ENCODE measurements at places on chromosomes 12 and 14. TPM values are rescaled to one million over a fixed set of nuclear protein-coding genes. Genes with fewer than 3 reads are reported as not detected.

DNA sequence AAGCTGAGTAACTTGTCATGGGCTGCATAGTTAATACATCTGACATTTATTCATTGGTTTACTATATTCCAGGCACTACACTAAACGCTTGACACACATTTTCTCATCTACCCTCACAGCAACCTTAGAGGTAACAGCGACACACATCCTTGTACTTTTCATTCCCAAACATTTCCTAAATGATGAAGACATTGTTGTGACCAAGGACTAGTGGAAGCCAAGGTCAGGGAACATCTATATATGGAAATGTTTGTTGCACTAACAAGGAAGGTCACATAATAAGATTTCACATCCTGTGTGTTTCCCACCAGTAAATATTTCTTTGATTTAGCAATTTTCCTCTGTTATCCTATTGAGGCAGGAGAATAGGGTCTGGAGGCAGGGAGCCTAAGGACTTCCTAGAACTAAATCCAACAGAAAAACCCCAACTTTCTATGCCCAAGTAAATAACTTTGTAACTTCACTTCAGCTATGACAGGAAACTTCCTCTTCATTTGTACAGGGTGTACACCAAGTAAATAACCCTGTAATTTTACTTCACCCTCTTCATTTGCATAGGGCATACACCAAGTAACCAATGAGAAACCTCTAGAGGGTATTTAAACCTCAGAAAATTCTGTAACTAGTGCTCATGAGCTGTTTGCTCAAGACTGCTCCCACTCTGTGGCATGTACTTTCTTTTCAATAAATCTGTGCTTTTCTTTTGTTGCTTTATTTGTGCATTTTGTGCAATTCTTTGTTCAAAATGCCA, 48.4 kb downstream of the ZNF641 start:
- no peak for DNase-seq
- H3K27ac ChIP-seq: no peak overlapping the region
- H3K4me1 ChIP-seq: no peaks in the 10 kb centered on the region
- H3K4me3 ChIP-seq: no peak overlapping the region
- H3K36me3 ChIP-seq: no peaks in the 10 kb centered on the region
- H3K27me3 ChIP-seq: no peaks in the 10 kb centered on the region

DNA sequence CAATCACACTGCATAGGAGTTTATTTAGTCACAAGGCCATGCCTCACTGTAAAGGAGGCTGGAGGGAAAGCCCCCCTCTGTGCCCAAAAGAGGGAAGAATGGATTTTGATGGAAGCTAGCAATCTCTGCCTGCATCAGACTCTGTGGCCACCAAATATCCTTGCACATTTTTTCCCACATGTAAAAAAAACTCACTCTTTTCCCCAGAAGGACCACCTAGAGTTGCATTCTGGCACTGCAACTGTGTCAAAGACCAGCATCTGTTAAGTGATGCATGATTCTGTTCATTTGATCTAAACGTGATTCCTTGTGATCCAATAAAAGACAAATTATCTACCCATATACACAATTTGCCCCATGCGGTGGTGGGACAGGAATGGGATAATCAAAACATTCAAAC, 8.0 kb downstream of the RHOJ start:
- H3K4me3 ChIP-seq: no peak overlapping the region
- H3K4me1 ChIP-seq: no peaks in the 10 kb centered on the region
- H3K27ac ChIP-seq: no peak overlapping the region
- H3K27me3 ChIP-seq: no peaks in the 10 kb centered on the region
- no peaks in the 10 kb centered on the region for H3K36me3 ChIP-seq

GRCh38 chr14:95222151-95222631, 64.9 kb upstream of the DICER1 start:
- H3K4me3 ChIP-seq: no peak overlapping the region
- H3K36me3 ChIP-seq: no peaks in the 10 kb centered on the region
- H3K27me3 ChIP-seq: no peaks in the 10 kb centered on the region
- DNase-seq: no peak
- H3K27ac ChIP-seq: no peak overlapping the region

DNA sequence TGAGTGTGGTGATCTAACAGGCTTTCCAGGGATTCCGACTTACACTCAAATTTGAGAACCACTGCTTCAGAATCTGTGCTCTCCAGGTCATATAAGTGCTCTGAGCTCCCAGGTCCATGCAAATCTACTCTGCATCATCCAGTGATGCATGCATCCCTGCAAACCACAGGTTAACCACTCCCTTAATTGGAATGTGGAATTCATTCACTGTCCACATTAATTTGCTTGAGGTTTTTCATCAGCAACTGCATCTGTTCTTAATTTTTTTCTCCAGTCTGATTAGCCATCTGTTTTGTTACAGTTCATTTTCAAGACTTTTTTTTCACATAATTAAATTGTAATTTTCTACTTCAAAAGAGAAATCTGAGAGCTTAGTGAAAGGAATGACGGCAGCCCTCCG, 43.4 kb upstream of the RIN3 start:
- no peak overlapping the region for H3K4me3 ChIP-seq
- peaks cover 5% of the 10 kb centered on the region for H3K4me1 ChIP-seq
- DNase-seq: no peak
- H3K36me3 ChIP-seq: peaks cover 1% of the 10 kb centered on the region
- no peak overlapping the region for H3K27ac ChIP-seq

DNA sequence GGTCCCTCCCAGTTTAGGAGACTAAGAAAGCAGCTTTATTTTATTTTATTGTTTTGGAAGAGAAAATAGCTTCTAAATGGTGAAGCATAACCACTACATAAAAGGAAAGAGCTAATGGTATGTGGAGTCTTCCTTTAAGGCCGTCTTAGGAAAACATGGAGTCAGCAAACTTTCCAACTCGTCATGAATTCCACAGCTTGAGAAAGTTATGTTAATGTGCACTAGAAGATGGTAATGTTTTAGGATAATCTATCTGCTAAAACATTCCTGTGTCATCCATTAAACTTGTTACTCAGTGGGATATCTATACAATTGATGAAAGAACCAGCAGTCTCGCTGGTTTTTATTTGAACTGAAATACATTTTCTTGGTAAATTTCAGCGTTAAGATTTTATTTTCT, 448.4 kb upstream of the SEL1L start:
- H3K27me3 ChIP-seq: no peaks in the 10 kb centered on the region
- H3K4me3 ChIP-seq: no peak overlapping the region
- no peak for DNase-seq
- no peaks in the 10 kb centered on the region for H3K4me1 ChIP-seq
- H3K36me3 ChIP-seq: no peaks in the 10 kb centered on the region

- H3K4me3 ChIP-seq: no peak overlapping the region
- peaks cover 5% of the 10 kb centered on the region for H3K4me1 ChIP-seq
- no peak for DNase-seq
- H3K27ac ChIP-seq: no peak overlapping the region
- no peaks in the 10 kb centered on the region for H3K27me3 ChIP-seq
Observed at GRCh38 chr14:29672831-29673230, 254.8 kb downstream of the PRKD1 start.

GRCh38 chr14:32984241-32984930, 45.7 kb downstream of the NPAS3 start:
- no peaks in the 10 kb centered on the region for H3K4me1 ChIP-seq
- no peak for DNase-seq
- H3K36me3 ChIP-seq: no peaks in the 10 kb centered on the region
- H3K27me3 ChIP-seq: no peaks in the 10 kb centered on the region

GRCh38 chr12:42125388-42125767, 19.3 kb downstream of the GXYLT1 start:
- H3K27ac ChIP-seq: no peak overlapping the region
- no peak overlapping the region for H3K4me3 ChIP-seq
- H3K27me3 ChIP-seq: no peaks in the 10 kb centered on the region
- no peaks in the 10 kb centered on the region for H3K36me3 ChIP-seq

GRCh38 chr14:89452281-89452680, 35.2 kb upstream of the FOXN3 start:
- H3K27ac ChIP-seq: no peak overlapping the region
- H3K4me3 ChIP-seq: no peak overlapping the region
- no peaks in the 10 kb centered on the region for H3K36me3 ChIP-seq

DNA sequence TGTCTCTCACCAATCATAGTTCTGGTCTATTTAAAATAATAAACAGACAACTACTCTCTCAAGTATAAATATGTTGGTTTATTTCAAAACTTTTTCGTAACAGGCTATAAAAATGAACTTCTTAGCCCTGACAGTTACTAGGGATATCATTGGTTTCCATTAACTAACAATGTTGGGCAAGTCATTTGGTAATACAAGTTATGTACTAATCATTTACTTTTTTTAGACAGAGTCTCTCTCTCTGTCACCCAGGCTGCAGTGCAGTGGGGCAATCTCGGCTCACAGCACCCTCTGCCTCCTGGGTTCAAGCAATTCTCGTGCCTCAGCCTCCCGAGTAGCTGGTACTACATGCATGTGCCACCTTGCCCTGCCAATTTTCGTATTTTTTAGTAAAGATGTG, 14.6 kb upstream of the KANSL2 start:
- H3K4me1 ChIP-seq: peaks cover 2% of the 10 kb centered on the region
- H3K27ac ChIP-seq: no peak overlapping the region
- DNase-seq: no peak
- H3K4me3 ChIP-seq: no peak overlapping the region
- H3K27me3 ChIP-seq: no peaks in the 10 kb centered on the region

- H3K27ac ChIP-seq: no peak overlapping the region
- H3K4me1 ChIP-seq: peaks cover 4% of the 10 kb centered on the region
- H3K36me3 ChIP-seq: no peaks in the 10 kb centered on the region
- DNase-seq: no peak
- no peak overlapping the region for H3K4me3 ChIP-seq
- no peaks in the 10 kb centered on the region for H3K27me3 ChIP-seq
Observed at GRCh38 chr14:71361874-71362273, 454.6 kb downstream of the PCNX1 start.

GRCh38 chr12:54373649-54374561, 9.6 kb upstream of the GPR84 start:
- DNase-seq: no peak
- H3K27me3 ChIP-seq: no peaks in the 10 kb centered on the region
- H3K27ac ChIP-seq: no peak overlapping the region
- H3K4me3 ChIP-seq: no peak overlapping the region
- no peaks in the 10 kb centered on the region for H3K4me1 ChIP-seq
- no peaks in the 10 kb centered on the region for H3K36me3 ChIP-seq

- no peak for DNase-seq
- H3K4me3 ChIP-seq: no peak overlapping the region
- no peaks in the 10 kb centered on the region for H3K27me3 ChIP-seq
Observed at GRCh38 chr12:12582193-12582881, 19.7 kb upstream of the DUSP16 start.

DNA sequence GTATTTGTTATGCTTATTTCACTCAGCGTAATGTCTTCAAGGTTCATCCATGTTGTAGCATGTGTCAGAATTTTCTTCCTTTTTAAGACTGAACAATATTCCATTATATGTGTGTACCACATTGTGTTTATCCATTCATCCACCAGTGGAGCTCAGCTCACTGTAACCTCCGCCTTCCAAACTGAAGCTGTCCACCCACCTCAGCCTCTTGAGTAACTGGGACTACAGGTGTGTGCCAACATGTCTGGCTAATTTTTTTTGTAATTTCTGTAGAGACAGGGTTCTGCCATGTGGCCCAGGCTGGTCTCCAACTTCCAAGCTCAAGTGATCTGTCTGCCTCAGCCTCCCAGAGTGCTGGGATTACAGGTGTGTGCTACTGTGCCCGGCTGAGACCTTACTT, 21.1 kb downstream of the CCDC77 start:
- no peak for DNase-seq
- H3K4me1 ChIP-seq: no peaks in the 10 kb centered on the region
- H3K27ac ChIP-seq: no peak overlapping the region

DNA sequence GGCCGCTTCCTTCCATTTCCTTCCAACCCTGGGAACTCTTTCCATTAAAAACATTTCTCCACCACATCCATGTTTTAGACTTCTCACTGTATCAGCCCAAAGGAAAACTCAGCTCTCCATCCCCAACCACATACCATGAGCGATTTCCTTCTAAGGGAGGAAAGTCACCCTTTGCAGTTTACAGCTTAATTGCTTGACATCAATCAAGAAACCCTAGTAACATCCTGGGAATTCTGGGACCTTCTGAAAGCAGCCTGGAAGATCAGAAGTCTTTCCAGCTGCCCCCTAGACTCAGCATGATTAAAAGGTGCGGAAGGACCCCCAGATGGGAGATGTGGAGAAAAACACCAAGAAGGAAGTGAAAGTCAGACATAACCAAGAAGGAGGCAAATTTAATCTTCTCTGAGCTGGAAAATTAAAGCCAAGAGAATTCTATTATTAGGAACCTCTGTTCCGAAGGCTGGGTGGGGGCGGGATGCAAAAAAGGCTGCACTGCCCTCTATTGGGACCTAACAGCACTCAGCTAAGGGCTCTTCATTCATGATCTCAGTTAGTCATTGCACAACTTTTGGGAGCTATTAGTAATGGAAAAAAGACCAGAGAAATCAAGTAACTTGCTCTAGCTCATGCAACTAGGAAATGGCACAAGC, 73.3 kb upstream of the PLXNC1 start:
- H3K27me3 ChIP-seq: no peaks in the 10 kb centered on the region
- H3K4me3 ChIP-seq: peak overlapping the region; percentile 54
- H3K4me1 ChIP-seq: peaks cover 8% of the 10 kb centered on the region
- H3K36me3 ChIP-seq: no peaks in the 10 kb centered on the region

- H3K36me3 ChIP-seq: no peaks in the 10 kb centered on the region
- H3K27ac ChIP-seq: no peak overlapping the region
Observed at GRCh38 chr12:58801986-58802385, 118.3 kb downstream of the LRIG3 start.

GRCh38 chr12:2360630-2361170, 307.9 kb downstream of the CACNA1C start:
- H3K4me1 ChIP-seq: peaks cover 2% of the 10 kb centered on the region
- H3K27ac ChIP-seq: no peak overlapping the region
- H3K27me3 ChIP-seq: no peaks in the 10 kb centered on the region
- H3K36me3 ChIP-seq: no peaks in the 10 kb centered on the region

- peak overlapping the region; percentile 54 for H3K4me3 ChIP-seq
- H3K27ac ChIP-seq: no peak overlapping the region
- peak; percentile 91 for DNase-seq
- no peaks in the 10 kb centered on the region for H3K36me3 ChIP-seq
- H3K27me3 ChIP-seq: no peaks in the 10 kb centered on the region
Observed at GRCh38 chr12:54370171-54370730, 6.0 kb upstream of the GPR84 start.

- no peak for DNase-seq
- no peaks in the 10 kb centered on the region for H3K4me1 ChIP-seq
- no peaks in the 10 kb centered on the region for H3K27me3 ChIP-seq
- no peak overlapping the region for H3K27ac ChIP-seq
- H3K36me3 ChIP-seq: no peaks in the 10 kb centered on the region
- H3K4me3 ChIP-seq: no peak overlapping the region
Observed at GRCh38 chr12:121167232-121167820, 34.6 kb downstream of the P2RX7 start.

GRCh38 chr14:36935976-36936678, 236.3 kb downstream of the SLC25A21 start:
- H3K27ac ChIP-seq: no peak overlapping the region
- no peak overlapping the region for H3K4me3 ChIP-seq
- H3K4me1 ChIP-seq: no peaks in the 10 kb centered on the region
- no peaks in the 10 kb centered on the region for H3K36me3 ChIP-seq
- H3K27me3 ChIP-seq: peaks cover 2% of the 10 kb centered on the region

- H3K27me3 ChIP-seq: no peaks in the 10 kb centered on the region
- no peak overlapping the region for H3K27ac ChIP-seq
- no peak for DNase-seq
- no peaks in the 10 kb centered on the region for H3K4me1 ChIP-seq
- H3K4me3 ChIP-seq: no peak overlapping the region
Observed at GRCh38 chr14:21101802-21102413, 1.0 kb downstream of the TMEM253 start.

Gene MUCL1
- not detected for total RNA-seq

Gene B4GALNT3
- 29.9 TPM for total RNA-seq

Gene PLD4
- total RNA-seq: 0.62 TPM

Gene RHOJ
- total RNA-seq: 56.6 TPM

Gene IFT81
- 14.1 TPM for total RNA-seq

Gene G2E3
- total RNA-seq: 18.3 TPM

Gene TMEM121
- total RNA-seq: 1.9 TPM

Gene RTN1
- 17.8 TPM for total RNA-seq

Gene DIO2
- 10.7 TPM for total RNA-seq

Gene AGAP2
- total RNA-seq: 2.6 TPM

Gene CBLN3
- 4.3 TPM for total RNA-seq

Gene HOXC10
- total RNA-seq: 32.0 TPM

Gene TDP1
- 13.3 TPM for total RNA-seq

Data from aorta (tissue), 5 donors.